Heart right ventricle (tissue), 16 donors: ENCODE measurements at places on chromosomes 11 and 22.

DNA sequence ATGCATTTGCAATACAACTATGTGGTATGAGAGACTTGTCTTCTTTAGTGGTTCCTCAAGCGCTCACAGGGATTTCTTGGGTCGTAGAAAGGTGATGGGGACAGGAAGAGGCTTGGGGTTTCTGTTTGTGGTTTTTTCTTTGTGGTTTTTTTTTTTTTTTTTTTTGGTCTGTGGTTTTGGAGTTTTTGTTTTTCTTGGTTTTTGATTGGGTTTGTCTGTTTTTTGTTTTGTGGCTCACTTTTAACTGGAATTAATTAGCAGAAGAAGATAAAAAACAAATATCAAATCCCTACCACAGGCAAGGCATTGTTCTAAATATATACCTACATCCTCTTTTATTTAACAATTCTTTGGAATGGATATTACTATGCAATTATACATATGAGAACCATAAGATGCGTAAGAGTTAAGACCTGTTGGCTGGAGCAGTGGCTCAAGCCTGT is 5.5 kb downstream of the TTC28 start:
- DNase-seq = no peak

- no peak for DNase-seq
Observed at GRCh38 chr22:27594474-27595134, 207.0 kb downstream of the MN1 start.

GRCh38 chr11:46427364-46427763 is 35.8 kb upstream of the CHRM4 start:
- DNase-seq = no peak

GRCh38 chr22:43151251-43152002 is at the start of gene TSPO:
TSS of gene TSPO (plus strand) at chr22:43151559. CDS start at chr22:43159239, 7,680 bp downstream.
- DNase-seq = peak; percentile 78

- no peak for DNase-seq
Observed at GRCh38 chr11:30313580-30313979, 9.3 kb upstream of the ARL14EP start.

DNA sequence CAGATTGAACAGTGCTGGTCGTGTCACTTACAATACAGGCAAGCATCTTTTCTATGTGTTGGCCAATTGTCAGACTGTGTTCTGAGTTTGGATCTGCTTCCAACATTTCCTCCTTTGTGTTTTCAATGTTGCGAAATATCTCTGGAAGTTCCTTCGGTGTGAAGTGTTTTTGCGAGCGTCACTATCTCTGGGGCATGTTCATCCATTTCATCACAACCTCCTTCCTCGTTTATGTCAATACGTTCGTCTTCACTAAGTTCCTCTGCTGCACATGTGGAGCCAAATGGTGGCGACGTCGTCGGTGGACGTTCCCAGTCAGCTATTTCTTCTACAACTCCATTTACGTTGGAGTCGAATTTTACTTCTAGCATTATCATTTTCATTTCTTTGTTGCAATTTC is 100.2 kb upstream of the LMO1 start:
- no peak for DNase-seq

DNA sequence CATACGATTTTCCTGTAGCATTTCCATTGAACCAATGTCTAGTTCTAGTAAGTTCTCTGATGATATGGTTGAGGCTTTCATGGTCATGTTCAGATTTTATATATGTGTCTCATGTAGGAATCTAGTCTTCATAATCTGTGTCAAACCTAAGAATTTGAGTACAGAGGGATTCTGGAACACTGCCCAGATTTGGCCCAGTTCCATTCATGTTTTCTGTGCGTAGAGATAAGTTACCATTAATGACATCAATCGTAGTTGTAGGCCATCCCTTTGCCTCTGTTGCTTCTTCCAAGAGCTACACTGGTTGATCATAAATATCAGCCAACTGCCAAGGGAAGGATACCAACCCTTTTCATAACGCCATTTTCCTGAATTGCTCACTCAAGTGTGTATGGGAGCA is 23.3 kb downstream of the ST3GAL4 start:
- peak; percentile 35 for DNase-seq

GRCh38 chr11:116733969-116734508 is 38.7 kb downstream of the BUD13 start:
- no peak for DNase-seq

DNA sequence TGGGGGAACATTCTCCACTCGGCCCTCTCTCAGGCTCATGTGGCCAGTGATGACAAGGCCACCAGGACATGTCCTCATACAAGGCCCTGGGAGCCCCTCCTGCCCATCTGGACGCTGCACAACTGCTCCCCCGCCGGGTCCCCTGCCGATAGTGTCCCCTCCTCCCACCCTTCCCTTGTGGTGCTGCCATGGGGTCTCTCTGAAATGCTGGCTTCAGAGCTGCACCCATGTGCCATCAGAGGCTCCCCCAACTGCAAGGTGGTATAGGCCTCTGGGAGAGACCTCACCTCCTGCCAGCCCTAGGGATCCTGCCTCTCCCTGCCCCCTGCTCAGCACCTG is 113.0 kb downstream of the KCNQ1OT1 start:
- DNase-seq = peak; percentile 3

DNA sequence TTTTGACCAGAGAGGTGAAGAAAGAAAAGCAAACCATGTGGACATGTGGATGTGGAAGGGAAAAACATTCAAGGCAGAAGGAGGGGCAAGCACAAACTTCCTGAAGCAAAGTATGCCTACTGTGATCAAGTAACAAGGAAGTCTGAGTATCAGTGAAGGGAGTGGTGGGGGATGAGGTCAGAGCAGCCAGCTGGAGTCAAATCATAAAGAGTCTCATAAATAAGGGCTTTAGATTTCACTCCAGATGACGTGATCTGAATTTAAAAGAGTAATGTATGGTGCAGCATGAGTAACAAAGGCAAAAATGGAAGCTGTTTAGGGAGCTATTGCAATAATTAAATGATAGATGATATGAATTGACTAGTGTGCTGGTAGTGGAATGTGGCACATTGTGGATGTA is 665.4 kb upstream of the CCDC90B start:
- DNase-seq = no peak

DNA sequence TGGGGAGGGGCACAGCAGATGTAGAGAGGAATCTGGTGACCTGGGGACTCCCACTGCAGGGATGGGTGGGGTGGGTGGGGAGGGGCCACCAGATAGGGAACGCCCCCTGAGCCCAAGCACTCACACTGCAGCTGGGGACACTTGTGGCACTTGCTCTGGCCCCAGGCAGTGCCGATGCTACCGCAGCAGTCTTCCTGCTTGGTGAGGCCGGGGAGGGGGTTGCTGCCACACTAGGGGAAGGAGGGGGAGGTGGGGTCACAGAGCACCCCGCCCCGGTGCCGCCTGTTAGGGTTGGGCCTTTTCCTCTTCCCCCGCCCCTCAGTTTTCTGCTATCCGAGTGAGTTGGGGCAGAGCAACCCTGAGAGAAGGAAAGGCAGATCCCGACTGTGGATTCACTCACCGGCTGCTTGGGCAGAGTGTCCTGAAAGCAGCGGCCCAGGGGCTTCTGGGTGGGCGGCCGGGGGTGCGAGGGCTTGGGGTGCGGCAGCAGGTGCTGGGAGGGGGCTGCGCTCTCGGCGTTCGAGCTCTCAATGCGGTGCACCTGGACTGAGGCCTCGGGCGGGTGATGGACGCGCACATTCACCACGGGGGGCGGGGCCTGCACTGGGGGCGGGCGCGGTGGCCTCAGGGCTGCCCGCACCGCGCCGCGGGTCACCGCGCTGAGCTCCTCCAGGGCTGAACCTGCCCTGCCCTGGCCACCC is 4.7 kb downstream of the LTBP3 start:
- DNase-seq = no peak

DNA sequence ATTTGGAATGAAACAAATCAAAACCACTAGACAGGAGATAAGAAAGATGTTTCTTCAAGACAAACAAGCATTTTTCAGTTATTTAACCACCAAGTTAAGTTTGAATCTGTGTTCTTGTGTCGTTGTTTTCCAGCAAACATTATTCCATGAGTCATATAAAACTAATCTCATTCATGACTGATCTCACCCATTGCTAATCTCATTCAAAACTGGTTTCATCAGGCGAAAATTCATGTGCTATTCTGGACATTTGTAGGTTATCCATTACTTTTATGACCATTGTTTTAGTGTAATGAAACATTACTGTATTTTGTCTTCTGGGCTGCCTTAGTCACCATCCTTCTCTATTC is 221.8 kb downstream of the DDX10 start:
- no peak for DNase-seq

DNA sequence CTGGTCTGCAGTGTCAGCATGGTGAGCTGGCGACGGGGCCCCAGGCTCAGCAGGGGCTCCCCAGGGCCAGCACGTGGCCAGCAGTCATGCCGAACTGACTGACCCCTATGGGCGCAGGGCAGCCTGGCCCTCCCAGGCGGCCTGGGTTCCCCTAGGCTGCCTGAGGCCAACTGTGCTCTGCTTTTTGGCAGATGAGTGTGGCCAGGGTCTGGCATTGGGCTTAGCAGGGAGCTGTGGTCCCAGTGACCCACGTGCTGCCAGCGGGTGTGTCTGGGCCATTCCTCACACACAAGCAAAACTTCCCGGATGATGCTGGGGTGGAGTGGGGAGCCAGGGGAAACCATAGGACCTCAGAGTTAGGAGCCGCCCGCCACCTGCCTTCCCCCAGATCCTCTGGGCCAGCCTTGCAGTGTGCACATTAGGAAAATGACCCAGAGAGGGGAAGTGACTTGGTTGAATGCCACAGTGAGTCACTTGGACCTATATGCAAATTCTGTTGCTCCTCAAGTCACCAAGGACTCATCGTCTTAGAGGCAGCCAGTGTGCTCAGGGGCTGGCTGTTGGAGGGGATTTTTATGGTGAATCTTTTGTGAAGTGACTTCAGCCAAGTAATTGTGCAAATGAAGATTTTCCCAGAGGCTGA is 6.5 kb downstream of the ADORA2A start:
- DNase-seq = no peak

- DNase-seq = no peak
Observed at GRCh38 chr11:9230296-9230695, 34.9 kb downstream of the DENND5A start.

DNA sequence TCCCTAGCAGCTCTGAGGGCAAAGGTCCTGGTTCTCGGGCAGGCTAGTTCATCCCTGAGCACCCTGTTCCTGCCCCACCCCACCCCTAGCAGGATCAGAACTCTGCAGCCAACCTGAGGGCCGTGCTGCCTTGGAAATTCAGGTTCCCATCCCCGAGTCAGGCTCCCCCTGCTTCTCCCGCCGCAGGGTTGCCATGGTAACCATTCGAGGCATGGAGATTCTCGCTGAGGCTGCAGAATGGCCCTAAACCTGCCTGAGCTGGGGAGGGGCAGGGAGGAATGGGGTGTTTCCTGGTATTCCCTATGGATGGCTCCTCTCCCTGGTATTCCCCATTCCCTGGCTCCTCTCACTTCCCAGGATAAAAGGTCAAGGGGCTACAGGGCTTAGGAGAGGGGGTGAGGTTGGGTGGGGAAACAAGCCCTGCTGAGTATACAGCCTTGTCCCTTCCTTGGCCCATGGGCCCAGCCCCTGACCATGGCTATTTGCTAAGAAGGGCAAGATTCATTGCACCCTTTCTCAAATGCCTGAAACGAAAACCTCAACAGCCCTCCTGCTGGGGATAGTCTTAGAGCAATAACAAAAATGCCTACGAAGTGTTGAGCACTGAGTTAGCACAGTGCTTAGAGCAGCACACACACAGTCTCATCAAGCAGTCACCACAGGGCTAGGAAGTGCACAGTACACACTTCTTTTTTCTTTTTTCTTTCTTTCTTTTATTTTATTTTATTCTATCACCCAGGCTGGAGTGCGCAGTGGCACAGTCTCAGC is 58.7 kb downstream of the CHST1 start:
- no peak for DNase-seq

DNA sequence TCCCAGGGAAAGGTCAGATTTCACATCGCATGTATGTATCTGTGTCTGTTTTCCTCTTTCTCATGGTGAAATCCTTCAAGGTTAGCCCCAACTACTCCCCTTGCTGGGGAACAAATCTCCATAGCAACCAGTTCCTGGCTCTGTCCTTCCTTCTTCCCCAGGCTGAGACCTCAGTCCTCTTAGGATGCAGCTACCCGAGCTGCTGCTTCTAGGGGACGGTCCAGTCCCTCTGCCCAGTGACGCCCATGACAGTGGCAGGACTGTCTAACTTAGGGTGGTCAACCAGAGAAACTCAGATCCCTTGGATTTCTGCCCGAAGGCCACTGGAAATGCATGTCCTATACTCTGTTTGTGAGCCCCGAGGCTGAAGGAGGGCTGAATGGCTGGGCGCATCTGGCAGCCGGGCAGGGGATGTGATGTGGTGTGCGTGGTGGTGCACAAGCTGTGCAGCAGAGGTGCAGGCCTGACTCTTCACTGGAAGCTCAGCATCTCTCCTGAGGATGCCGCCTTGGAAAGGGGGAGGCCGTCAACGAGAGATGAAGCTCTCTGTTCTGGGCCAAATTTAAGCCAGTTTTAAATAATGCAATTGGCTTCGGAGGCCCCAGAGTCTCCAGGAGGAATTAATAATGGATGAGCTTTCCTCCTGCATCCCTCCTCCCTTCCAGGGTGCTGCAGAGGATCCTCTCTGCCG is 118.7 kb upstream of the B3GAT1 start:
- DNase-seq = no peak

DNA sequence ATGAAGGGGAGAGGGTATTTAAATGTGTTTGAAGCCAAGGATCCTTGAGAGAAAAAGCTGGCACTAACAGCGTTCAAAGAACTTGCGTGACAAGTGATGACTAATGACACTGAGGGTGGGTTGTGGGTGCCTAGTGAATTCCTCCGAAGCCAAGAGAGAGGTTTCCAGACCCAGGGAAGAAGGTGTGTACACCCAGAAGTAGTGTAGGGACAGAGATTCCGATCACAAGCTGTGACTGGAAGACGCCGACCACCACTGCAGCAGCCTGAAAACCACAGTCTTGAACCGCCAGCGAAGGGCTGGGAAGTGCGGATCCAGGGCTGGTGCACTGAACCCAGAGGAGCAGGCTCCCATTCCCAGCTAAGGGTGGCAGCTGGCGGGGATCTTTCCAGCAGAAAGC is 9.5 kb downstream of the PPARA start:
- no peak for DNase-seq

GRCh38 chr22:38110863-38111852 is 674 bp upstream of the BAIAP2L2 start:
- DNase-seq = no peak
